ENCODE measurements at places on chromosomes 2 and 18.

- no peak for DNase-seq
These were observed 38.0 kb downstream of the BIN1 start for GRCh38 chr2:127069003-127069402.

DNA sequence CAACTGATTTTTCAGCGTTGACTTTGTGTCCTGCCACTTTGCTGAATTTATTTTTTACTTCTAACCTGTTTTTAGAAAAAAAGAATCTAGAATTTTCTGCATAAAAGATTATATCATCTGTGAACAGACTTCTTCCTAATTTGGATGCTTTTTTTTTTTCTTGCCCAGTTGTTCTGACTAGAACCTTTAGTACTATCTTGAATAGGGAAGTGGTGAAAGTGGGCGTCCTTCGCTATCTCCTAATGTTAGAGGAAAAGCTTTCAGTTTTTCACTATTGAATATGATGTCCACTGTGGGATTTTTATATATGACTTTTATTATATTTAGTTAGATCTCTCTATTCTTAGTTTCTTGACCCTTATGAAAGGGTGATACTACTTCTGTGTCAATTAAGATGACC, 25.7 kb upstream of the KCNJ13 start:
- DNase-seq: no peak

DNA sequence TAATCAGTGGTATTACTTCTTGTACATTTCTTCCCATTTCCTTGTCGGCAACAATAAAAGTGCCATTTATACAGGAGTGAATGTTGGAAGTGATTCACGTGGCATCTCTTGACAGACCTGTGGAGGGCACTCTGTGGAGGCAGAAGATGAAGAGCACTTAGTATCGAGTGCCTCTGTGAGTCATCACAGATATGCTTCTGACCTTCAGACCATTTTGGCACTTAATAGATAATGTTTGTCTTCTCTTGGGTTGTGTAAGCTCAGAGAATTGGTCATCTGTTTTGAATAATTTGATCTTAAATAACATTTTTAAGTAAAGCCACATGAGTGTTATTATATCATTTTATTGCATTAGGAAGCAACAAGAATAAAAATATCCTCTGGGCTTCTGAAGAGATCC, 305.5 kb downstream of the PTPRM start:
- DNase-seq: peak; percentile 23

DNA sequence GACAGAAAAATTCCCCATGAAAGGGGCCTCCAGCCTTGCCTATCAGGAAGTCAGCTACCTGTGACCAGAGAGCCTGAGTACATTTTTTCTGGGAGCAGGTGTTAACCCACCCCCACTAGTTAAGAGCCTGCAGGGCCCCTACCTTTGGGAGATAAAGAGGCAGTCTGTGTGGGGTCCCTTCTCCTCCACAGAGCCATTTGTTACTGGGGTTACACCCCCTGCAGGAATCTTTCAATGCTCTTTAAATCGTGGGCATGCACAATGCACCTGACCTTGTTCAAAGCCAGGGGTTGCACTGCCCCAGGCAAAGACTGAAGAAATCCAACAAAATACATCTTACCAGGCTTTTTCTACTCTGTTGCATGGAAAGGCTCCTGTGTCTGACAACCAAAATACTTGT, 15.7 kb upstream of the LYPD6 start:
- peak; percentile 15 for DNase-seq

- DNase-seq: no peak
These were observed 17.3 kb downstream of the CFAP65 start for GRCh38 chr2:219024059-219024458.

DNA sequence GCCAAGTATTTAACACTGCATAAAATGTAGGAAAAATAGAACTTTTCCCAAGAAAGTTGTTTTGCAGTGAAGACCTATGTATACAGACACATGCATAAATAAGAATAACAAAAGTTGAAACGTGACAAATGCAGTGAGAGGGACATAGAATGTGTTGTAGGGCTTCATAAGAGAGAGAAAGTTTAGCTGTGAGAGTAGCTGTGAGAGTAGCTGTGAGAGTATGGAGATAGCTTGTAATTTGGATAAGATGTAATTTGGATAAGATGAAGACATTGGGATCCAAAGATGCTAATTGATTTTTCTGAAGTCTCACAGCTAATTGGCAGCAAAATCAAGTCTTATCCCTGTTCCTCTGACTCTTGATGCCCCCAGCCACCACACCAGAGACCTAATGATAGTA, 170.9 kb downstream of the LRP1B start:
- DNase-seq: no peak
